ENCODE measurements at places on chromosomes 3 and 15.
A peak's percentile ranks its signal among the peaks of the same experiment; 100 is the strongest.

GRCh38 chr15:92797168-92798052 is 102.7 kb upstream of the CHD2 start:
- no peak for DNase-seq

- DNase-seq, result no peak
These were observed 63.6 kb downstream of the NIPA2 start for GRCh38 chr15:22902046-22902445.

DNA sequence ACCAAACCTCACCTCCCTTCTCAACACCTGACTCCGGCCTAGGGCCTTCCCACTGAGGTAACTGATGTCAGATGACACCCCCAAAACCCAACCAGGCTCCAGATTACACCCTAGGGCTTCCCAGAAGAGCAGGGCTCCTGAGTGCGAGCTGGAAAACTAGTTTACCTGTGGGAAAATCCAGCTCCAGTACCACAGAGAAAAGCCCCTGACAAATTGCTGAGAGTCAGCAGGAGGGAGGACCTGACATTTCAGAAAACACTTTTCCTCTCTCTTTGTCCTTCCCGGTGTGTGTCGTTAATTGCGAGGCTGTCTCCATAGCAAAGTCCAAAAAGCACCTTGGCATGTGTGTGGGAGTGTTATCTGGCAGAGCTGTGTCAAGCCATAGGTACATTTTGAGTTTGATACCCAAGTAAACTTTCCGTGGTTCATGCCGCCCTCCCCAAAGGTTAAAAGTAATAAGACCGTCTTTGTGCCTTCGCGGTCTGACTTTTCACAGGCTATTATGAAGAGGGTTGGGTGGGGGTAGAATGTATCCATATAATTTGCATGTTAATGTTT is 79.8 kb upstream of the FNDC3B start:
- no peak for DNase-seq

DNA sequence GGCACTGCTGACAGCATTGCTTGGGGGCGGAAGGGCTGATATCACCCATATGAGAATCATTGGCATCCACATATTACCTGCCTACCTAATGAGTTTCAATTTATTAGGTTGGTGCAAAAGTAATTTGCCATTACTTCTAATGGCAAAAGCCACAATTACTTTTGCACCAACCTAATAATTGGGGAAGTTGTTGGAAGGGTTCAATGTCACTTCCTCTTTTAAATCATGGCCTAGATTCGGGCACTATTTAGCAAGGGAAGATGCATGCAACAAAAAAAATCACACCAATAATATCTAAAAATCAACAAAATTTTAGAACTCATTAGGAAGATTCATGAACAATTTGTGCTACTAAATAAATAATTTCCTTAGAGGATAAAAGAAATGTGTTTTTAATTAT is 56.0 kb upstream of the AGTR1 start:
- no peak for DNase-seq

GRCh38 chr3:105829871-105830622 is 38.8 kb downstream of the CBLB start:
- no peak for DNase-seq

DNA sequence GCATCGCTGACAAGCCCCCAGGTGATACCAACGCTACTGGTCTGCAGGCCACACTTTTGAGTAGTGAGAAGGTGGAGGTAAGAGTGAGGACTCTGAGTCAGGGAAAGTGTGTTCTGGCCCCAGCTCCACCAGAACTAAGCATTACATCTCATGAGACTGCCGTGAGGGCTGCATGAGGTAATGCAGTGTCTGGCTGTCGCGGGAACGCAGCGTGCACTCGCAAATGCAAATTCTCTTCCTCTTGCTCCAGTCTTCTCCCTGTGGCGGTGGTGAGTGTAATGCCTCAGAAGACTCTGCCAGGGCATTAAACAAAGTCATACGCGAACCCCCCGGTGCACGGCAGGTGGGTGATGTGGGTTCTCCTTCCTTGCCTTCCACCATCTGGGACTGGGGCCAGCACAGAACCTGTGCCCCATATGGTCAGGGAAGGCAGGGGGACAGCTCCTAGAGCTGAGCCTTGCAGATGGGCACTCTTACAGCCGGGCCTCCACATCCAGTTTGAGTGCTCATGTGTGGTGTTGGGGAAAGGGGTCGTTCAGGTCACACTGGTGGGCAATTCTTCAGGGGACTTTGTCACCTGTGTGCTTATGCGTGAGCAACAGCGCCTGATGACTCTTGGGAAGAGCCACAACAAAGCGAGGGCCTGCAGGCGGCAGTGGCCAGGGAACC is 175.8 kb downstream of the XXYLT1 start:
- DNase-seq, result peak; percentile 38

- DNase-seq, result no peak
These were observed 33.4 kb downstream of the SLCO3A1 start for GRCh38 chr15:91886878-91887277.

Measured in psoas muscle (tissue), 8 donors.